ENCODE measurements at places on chromosomes 1 and 21. TPM values are rescaled to one million over a fixed set of nuclear protein-coding genes. Genes with fewer than 3 reads are reported as not detected.

Gene TCHHL1
- not detected for total RNA-seq

Gene MAP10
- total RNA-seq, result 3.8 TPM

Gene GREM2
- 0.59 TPM for total RNA-seq

Gene CCDC27
- total RNA-seq, result not detected

Gene SELE
- total RNA-seq, result 0.88 TPM

Gene TSTD1
- total RNA-seq, result 20.3 TPM

Gene CD1D
- 1.8 TPM for total RNA-seq

Gene PRELP
- 77.9 TPM for total RNA-seq

Gene TMPRSS15
- total RNA-seq, result not detected

Gene SLAMF1
- total RNA-seq, result not detected

Gene KPRP
- total RNA-seq, result not detected

Gene PUSL1
- 19.4 TPM for total RNA-seq

Gene AMY1A
- total RNA-seq, result not detected

Gene PPM1J
- 4.2 TPM for total RNA-seq

Gene SLC9C2
- total RNA-seq, result 0.83 TPM

Gene PGLYRP4
- total RNA-seq, result not detected

Gene NPHS2
- not detected for total RNA-seq

Gene B3GALT5
- 0.26 TPM for total RNA-seq

Gene SPRR1A
- total RNA-seq, result not detected

Gene ST6GALNAC3
- total RNA-seq, result 22.1 TPM

Gene CD34
- 42.1 TPM for total RNA-seq

Gene CLCNKB
- total RNA-seq, result 1.2 TPM

All from uterus (tissue), 4 donors.